Neural progenitor cell (in vitro differentiated cells): ENCODE measurements at places on chromosomes 4 and X.

GRCh38 chr4:16959305-16959704, 60.9 kb upstream of the LDB2 start:
- no peak for DNase-seq

GRCh38 chr4:133865612-133866327, 335.8 kb downstream of the PABPC4L start:
- peak; percentile 30 for DNase-seq

- no peak for DNase-seq
Observed at GRCh38 chrX:53631156-53631555, 55.4 kb downstream of the HUWE1 start.

- DNase-seq = no peak
Observed at GRCh38 chrX:38275615-38276014, 51.7 kb downstream of the RPGR start.

DNA sequence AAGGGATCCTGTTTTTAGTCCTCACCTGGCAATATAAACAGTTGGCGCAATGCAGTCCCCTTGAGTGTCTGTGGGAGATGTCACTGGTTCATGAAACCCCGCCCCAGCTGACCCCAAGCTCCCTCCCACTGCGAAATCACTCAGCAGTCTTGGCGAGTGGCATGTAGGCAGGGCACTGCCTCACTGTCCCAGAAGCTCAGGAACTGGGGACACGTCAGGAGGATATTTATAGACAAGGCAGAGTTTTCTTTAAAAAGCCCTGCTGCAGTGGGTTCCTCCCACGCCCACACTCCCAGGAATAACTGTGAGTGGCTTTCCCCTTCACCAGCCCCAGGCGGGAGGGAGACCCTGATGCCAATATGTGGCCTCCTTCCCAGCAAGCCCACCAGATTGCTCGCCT, 44.3 kb upstream of the PPP2R2C start:
- DNase-seq = no peak

- no peak for DNase-seq
Observed at GRCh38 chrX:21840193-21840545, 752 bp downstream of the MBTPS2 start.

DNA sequence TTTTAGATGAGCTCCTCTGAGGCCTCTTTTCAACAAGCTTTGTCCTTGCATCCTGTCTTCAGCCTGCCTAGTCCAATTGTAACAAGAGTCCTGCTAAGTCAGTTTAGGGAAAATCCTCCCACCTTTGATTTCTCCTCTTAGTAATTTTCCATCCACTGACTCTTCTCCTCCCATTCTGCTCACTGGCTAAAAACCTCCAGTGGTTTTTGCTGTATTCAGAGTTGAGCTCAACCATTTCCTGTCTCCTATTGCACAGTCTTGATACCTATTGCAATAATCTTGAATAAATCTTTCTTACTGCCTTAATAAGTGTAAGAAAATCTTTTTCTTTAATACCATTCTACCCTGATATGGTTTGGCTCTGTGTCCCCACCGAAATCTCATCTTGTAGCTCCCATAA, 117.8 kb upstream of the ENPP6 start:
- DNase-seq = no peak

DNA sequence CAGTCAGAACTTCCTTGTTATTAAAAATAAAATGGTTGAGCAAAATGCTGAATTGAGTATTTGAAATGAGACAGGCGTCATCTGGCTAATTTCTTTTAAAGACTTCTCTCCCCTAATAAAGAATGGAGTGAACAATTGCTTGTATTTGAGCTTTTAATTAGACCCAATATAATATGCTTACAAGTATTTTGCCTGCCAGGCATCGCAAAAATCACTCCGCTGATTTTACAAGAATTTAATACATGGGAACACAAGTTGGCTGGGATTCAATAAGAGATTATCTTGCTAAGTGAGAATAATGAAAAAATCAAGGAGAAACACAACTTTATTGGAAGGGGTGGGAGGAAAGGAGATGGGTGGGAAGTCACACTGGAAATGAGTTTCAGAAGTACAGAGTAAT, 52.3 kb downstream of the KLF3 start:
- DNase-seq = no peak

DNA sequence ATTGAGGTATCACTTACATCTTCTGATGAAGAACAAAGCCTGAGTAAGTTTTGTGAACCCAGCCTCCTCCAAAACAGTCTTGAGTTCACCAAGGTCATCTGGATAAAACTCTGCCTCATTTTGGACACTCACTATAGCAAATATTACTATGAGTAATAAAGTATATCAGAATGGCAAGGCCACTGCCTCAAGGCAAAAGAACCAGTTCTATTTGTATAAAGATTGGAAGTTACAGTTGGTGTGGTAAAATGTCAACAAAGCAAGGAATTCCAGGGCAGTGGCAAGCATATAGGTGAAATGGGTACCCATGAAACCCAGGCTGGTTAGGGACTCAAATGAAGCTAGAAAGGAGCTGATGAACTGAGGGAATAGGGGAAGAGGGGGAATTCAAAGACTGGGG, 2.4 kb upstream of the ARHGEF6 start:
- DNase-seq = no peak

DNA sequence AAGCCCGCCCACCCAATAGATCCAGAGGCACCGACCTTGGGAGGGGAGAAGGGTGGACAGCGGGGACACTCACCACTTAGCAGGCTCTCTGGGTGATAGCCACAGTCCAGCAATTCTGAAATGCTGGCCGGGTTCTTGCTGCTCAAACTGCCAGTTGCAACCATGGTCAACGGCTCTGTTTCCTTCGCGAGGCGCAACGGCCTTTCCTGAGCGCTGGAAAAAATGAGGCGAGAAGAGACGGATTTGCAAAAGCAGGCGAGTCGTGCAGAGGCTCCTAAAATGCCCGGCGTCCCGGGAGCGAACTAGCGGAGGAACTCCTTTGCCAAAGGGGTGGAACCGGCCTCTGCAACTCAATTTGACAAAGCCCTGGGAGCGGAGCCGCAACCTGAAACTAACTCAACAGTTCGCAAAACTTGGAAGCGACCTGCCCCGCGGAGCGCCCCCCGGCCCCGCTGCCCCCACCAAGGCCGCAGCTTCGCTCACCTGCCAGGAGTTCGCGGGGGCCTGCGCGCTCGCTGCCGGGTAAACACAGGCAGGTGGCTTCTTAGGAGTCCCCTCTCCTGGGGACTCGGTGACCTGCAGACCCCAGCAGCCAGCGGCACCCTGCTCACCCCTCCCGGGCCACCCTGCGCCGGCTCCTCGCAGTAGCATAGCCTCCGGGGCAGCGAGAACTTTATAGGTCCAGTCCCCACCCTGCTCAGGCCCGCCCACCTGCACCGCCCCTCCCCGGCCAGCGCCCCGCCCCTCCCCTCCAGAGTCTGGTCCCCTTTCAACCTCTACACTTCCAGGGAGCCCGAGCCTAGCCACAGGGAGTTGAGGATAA, at the start of gene DDIT4L:
TSS of gene DDIT4L (minus strand) at position 649 of the 823 bp plus-strand sequence. CDS start at position 164, 485 bp downstream.
- peak; percentile 77 for DNase-seq

DNA sequence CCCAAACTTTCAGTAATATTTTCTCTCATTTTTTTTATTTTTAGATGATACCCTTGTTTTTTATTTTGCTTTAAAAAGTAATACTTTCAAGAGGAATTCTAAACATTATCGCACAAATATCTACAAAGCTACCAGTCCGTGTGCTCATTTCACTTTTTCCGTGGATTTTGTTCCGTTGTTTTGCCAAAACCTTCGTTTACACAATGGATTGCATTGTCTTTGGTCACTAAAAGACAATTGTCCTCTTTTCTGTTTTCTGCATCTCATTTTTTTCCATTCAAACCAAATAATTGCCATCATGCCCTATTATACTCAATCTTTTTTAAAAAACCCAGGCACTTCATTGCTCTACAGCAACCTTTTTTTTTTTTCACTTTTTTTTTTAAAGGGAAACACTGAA, 214.9 kb downstream of the CXXC4 start:
- no peak for DNase-seq

GRCh38 chr4:177660223-177660622, 218.0 kb upstream of the AGA start:
- no peak for DNase-seq
